ENCODE measurements at places on chromosomes 5 and 9.

DNA sequence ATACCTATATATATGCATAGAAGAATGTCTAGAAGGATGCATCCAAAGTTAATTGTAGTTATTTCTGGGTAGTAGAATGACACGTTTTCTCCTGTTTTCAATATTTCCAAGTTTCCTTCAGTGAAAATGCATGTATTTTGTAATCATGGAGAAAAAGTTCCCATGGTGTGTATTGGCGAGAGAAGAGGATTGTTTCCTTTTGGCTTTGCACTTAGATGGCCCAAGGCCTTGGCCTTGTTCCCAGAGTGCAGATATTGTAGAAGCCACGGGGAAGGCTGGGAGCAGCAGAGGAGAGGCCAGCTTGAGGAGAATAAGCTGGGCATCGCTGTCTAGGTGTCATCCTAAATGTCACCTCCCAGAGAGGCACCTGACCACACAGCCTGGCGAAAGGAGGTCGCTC, 44.0 kb downstream of the IRF1 start:
- DNase-seq, result no peak

- DNase-seq, result no peak
These were observed 207.5 kb upstream of the IRX2 start for GRCh38 chr5:2958976-2959375.

DNA sequence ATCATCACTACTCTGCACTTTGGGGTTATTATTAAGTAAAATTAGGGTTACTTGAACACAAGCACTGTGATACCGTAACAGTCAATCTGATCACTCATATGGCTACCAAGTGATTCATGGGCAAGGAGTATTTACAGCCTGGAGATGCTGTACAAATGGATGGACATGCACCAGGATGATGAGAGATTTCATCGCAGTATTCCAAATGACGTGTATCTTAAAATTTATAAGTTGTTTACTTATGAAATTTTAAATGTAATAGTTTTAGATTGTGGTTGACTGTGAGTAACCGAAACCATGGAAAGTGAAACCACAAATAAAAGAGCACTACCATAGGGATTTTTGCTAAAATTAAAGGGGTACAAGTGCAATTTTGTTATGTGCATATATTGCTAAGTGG, 462.2 kb upstream of the PTGER4 start:
- no peak for DNase-seq

- no peak for DNase-seq
These were observed 34.1 kb upstream of the PLIN2 start for GRCh38 chr9:19161257-19162025.

DNA sequence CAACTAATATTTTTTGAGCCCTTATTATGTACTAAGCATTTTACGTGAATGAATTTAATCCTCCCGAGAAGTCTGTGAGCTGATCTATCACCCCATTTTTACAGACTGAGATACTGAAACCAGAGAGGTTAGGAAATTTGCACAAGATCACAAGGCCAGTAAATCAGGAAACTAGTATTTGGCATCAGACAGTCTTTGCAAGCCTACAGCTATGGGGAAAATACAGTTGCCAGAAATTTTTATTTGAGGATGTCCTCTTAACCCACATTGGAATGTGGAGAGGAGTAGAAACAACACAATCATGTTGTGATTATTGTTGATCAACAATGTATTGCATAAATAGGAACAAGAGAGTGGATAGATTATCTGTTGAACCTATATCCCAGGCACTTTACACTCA, 2.3 kb upstream of the SLC46A2 start:
- no peak for DNase-seq

DNA sequence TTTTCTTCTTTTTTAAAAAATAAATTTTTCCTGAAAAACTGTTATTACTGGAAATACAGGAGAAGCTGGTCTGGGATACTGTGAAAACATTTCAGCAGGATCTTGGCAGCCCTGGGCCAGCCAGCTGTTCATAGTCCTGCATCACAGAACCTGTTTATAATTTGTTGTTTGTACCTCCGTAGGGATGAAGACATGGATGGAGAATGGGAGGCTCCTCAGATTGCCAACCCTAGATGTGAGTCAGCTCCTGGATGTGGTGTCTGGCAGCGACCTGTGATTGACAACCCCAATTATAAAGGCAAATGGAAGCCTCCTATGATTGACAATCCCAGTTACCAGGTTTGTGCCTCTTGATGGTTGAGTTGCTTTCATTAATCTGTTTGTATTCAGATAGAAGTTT, 12.4 kb upstream of the MAML1 start:
- DNase-seq, result no peak

DNA sequence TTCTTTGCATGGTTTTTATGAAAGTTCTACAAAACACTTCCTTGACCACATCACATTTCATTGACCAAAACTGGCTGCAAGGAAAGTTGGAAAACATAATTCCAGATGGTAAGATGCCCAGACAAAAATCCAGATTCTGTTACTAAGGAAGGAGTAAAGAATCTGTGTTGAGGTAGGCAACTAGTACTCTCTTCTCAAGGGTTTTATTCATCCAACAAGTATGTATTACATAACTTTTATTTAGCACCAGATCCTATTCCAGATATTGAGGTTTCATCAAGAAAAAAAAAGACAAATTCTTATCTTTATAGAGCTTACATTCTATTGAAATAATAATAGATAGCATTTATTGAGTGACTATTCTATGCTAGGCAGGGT, 43.2 kb upstream of the UGCG start:
- DNase-seq, result no peak

- no peak for DNase-seq
These were observed 220.6 kb downstream of the DMAC1 start for GRCh38 chr9:7578951-7579350.

DNA sequence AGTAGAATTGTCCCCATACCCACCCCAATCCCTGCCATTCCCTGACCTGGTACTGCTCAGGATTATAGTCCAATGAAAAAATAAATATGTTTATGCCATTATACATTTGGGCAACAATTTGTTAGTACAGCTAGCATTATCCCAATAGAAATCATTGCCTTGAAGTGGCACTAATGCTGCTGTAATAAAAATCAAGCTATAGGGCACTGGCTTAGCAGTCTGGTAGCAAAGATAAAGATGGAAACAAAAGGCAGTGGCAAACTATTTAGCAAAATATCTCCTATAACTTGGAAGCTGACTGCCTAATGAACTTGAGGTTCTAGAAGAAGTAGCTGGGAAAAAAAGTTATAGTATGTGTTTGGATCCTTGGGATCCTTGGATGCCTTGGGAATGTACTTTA, 2.2 kb upstream of the TOPORS start:
- no peak for DNase-seq

- DNase-seq, result no peak
These were observed 112.5 kb downstream of the MPDZ start for GRCh38 chr9:13166996-13167395.

- no peak for DNase-seq
These were observed 159.8 kb upstream of the PHYKPL start for GRCh38 chr5:178392386-178392785.

GRCh38 chr5:124054564-124054963, 542.6 kb downstream of the CSNK1G3 start:
- no peak for DNase-seq

DNA sequence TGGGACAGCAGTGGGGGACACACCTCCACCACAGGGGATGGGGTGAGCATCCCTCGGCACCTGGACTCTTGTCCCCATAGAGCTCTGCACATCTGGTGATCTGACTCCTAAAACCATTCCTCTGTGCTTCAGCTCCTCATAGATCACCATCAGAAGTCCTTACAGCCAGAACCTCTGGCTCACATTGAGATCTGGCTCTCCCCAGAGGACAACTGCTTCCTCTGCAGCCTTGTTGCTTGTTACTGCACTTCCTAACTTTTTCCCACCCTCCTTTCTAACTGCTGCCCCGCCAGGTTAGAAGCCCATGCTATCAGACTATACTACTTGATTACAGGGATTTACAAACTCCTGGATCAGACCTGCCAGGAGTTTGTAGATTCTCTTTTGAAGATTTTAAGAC, 64.5 kb downstream of the ARSB start:
- no peak for DNase-seq

- DNase-seq, result no peak
These were observed 375.7 kb upstream of the CDH10 start for GRCh38 chr5:25020454-25020853.

DNA sequence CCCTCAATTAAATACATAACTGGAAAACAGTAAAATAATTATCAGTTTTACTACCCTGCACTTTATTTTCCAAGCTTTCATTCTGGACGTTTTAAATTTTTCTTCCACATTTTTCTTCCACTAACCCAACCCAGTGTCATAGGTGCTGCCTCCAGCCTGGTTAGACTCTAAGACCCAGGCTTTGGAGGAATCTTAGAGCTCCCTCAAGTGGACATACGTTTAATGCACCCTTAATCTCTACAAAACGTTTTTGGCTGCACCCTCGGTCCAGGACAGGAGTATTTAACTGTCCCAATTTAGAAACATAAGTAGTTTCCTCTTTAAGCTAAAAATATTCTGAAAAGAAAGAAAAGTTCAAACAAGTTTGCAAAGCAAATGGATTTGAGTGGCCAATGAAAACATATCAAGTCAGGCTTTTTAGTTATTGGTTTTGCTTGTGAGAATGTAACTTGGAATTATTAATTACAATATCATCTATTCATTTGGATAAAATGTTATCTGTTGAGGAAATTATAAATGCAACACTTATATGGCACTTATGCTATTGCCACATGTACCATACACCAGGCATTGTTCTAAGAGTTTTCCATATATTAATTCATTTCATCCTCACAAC, 38.9 kb downstream of the CDH6 start:
- no peak for DNase-seq
